Pancreas (tissue), 10 donors: ENCODE measurements at places on chromosomes 11 and 22. TPM values are rescaled to one million over a fixed set of nuclear protein-coding genes. Genes with fewer than 3 reads are reported as not detected.

DNA sequence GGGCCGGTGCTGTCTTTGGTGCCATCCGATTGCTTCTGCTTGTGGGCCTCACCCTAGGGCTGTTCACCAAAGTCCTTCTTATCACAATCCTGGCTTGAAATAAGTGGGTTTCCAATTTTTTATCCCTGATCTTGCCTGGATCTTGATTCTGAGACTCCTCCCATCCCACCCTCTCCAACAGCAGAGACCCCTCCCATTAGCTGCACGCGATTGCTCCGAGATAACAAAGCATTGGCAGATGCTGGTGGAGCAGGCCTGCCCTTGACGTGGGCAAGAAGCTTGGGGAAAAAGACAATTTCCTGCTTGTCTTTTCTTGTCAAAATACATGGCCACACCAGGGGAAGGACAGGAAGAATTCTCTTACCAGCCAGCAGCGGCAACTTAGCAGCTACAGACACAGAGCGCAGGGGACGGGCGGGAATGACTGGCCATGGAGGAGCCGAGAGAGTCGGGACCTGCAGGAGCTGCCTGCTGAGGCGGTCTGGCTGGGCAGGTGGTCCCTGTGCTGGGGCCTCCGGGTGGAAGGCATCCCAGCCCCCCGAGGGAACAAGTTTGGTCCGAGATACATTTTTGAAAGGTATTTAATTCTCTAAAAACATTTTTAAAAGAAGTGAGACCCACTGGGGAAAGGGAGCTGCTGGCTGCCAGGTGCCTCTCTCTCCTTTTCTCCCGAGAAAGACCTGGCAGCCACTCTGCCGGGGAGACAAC, 9.7 kb upstream of the BID start:
- DNase-seq: no peak

CTSW gene
- total RNA-seq: 0.49 TPM

- DNase-seq: peak; percentile 17
These were observed 17.8 kb downstream of the ADA2 start for GRCh38 chr22:17201285-17201945.

CCDC87 gene
- total RNA-seq: 0.20 TPM

- DNase-seq: no peak
These were observed 1.7 kb upstream of the CAVIN3 start for GRCh38 chr11:6321961-6322362.

DLG2 gene
- total RNA-seq: 5.4 TPM

DNA sequence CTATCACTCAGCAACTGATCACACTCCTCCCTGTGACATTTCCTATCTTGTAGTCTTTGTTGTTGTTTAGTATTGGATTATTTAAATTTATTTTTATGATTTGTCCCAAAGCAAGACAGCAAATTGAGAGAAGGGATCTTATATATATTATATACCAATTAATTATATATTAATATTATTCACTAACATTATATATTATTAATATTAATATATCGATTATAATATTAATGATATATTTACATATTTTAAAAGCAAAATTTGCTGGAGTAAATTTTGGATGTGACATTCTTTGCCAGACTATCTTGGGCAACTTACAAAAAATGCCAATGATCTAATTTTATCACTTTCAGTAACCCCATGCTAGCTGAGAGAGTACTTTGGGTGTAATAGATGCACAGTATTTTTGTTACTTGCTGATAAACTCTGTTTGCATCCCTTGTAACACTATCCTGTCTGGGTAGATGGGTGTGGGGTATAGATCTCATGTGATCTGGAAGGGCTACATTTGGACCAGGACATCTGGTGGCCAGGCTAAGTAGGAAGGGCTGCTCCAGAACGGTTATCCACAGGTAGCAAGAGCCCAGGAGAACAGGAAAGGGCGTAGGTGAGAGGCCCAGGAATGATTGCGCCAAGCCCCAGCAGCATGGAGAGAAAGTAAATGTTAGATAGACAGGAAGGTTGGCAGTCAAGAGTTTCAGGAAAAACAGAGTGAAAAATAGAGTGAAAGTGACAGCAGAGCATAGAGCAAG, 608.6 kb upstream of the KIRREL3 start:
- DNase-seq: no peak
